ENCODE measurements at places on chromosomes 4 and X.
A peak's percentile ranks its signal among the peaks of the same experiment; 100 is the strongest.

- peak; percentile 15 for DNase-seq
Measured at GRCh38 chr4:122759639-122760310, 27.3 kb downstream of the BBS12 start.

DNA sequence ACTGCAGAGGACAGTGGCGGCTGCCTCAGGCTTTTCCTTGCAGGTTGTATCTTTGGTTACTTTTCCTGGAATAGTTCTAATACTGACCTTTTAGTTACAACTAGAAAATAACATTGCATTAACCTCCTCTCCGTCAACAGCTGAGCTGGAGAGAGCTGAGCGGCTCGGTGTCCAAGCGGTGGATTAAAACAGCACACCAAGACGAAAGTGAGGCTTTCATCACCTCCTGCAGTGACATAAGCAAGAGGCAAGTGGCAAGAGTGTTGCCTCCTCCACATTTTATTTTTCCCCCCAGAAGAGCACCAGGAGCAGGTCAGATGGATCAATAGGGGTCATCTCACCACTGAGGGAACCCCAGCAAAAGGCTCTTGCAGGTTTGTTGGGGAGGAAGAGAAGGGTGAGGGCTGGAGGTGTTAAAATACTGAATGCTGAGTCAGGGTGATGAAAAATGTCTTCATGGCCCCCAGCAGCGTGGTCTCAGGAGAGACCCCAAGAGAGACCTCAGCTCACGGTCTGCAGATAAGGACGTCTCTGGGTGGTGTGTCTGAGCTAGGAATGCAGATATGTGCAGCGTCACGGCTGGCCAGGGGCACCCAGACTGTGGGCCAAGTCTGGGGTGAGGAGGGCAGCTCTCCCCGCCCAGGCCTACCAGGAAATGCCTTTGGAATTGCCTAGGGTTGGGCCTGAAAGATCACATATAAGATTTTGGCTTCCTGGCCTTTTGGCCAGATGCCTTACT, 50.3 kb downstream of the CASP3 start:
- DNase-seq = peak; percentile 49

- peak; percentile 49 for DNase-seq
Measured at GRCh38 chr4:86963697-86964096, 28.9 kb downstream of the AFF1 start.

DNA sequence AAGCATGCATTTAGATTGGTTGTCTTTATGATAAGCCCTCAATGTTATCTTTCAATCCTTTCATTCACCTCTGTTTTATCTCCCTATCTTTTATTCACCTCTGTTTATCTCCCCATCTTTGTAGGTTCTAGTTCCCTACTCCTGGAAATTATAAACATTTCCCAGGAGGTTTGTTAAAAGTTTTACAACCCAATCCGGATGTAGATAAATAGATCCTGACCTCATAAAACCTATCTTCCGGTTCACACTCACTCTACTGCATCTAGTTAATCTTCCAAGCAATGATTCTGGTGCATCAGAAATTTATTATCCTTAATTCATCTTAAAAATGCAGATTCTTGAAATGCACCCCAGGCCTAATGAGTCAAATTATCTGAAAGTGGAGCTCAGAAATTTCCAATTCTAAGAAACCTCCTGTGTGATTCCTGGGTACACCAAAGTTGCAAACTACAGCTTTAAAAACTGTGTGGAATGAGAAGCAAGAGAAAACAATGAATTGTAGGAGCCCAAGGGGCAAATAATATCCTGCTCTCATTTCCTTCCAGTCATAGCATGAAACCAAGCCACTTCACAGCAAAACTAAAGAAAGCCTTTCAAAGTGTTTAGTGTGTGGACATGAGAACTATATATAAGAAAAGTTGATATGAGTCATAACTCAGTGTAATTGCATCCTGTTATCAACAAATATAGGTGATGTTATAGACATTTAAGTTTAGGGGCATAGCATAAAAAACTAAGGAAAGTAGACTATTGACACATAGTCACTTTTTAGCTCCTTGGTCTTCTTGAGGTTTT, 51.1 kb upstream of the UGT8 start:
- DNase-seq = no peak

DNA sequence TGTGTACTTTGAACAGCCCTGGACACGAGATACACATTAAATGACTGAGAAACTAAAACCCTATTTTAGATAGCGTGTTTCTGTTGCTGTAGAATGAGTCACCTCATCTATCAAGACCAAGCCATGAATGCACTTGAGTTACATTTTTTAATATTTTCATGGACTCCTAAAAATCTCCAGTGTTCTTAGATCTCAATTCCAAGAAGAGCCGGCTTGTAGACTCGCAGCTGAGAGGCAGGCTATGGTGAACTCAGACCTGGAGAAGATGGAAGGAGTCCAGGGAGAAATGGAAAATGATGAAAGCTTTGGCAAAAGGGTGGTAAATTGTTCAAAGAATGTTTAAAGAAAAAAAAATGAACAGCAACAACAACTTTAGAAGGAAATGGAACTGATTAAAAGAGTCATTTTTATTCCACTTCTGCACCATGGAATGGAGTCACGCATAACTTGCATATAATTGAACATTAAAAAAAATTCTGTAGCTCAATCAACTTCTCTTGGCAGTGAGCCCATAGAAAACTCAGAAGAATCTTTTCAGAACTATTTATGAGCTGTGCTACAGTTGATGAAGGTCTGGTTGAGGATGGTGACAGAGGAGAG, 129.8 kb downstream of the MXRA5 start:
- DNase-seq = no peak

DNA sequence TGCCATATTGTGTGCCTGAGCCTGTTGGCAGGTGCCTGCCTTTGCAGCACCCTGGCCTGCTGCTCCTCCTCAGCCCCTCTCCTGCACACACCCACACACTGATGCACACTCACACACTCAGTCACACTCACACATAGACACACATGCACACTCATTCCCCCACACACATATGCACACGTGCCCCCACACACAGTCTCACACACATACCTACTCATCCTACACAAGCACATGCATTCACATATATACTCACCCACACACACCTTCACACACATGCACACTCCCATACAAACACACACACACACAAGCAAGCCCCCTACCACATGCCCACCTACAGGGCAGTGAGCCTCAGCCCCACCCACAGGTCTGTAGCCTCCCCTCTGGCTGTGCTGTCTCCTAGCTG, 245.0 kb downstream of the EVC2 start:
- DNase-seq = no peak

- no peak for DNase-seq
Measured at GRCh38 chr4:168759959-168760527, 250.0 kb downstream of the CBR4 start.

- no peak for DNase-seq
Measured at GRCh38 chrX:49029876-49030275, 13.3 kb downstream of the TFE3 start.

- no peak for DNase-seq
Measured at GRCh38 chr4:23153076-23153475, 460.3 kb downstream of the GBA3 start.

Data from amniotic epithelial cell (primary cell).